ENCODE measurements at places on chromosomes 13 and 19. TPM values are rescaled to one million over a fixed set of nuclear protein-coding genes. Genes with fewer than 3 reads are reported as not detected.
A peak's percentile ranks its signal among the peaks of the same experiment; 100 is the strongest.

DNA sequence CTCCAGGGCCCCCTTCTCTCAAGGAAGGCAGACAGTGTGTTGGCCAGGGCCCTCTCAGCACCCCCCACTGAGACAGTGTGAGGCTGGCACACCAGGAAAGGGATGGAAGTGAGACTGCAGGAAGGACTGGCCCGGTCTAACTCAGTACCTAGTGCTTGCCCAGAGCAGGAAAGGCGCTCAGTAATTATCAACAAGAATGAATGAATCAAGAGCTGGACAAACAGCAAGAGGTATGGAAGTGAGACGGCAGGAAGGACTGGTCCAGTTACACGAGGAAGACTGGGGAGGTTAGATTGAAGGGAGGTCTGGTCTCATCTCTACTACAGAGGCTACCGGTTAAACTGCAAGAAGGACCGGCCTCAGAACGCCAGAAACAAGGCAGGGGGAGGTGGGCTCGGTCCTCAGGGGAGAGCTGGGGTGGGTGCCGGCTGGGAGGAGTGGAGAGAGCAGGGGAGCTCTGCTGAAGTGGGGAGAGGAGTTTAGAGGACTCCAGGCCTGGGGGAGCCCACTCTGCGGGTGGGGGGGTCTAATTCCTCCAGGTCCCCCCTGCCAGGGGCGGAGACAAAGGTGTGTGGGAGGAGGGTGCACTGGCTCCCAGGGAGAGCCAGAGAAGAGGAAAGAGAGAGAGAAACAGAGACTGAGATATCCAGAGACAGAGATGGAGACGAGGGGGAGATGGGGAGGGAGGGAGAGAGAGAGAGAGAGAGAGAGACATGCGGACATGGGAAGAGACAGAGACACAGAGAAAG, 1.1 kb downstream of the SLC8A2 start:
- no peaks in the 10 kb centered on the region for H3K27me3 ChIP-seq
- H3K36me3 ChIP-seq, result no peaks in the 10 kb centered on the region
- H3K4me1 ChIP-seq, result peaks cover 4% of the 10 kb centered on the region

GRCh38 chr13:20435616-20436368, 89.9 kb downstream of the CRYL1 start:
- H3K4me3 ChIP-seq, result no peak overlapping the region
- no peak overlapping the region for H3K27ac ChIP-seq
- no peak for DNase-seq
- no peaks in the 10 kb centered on the region for H3K4me1 ChIP-seq

MEX3D gene
- 21.2 TPM for total RNA-seq

DNA sequence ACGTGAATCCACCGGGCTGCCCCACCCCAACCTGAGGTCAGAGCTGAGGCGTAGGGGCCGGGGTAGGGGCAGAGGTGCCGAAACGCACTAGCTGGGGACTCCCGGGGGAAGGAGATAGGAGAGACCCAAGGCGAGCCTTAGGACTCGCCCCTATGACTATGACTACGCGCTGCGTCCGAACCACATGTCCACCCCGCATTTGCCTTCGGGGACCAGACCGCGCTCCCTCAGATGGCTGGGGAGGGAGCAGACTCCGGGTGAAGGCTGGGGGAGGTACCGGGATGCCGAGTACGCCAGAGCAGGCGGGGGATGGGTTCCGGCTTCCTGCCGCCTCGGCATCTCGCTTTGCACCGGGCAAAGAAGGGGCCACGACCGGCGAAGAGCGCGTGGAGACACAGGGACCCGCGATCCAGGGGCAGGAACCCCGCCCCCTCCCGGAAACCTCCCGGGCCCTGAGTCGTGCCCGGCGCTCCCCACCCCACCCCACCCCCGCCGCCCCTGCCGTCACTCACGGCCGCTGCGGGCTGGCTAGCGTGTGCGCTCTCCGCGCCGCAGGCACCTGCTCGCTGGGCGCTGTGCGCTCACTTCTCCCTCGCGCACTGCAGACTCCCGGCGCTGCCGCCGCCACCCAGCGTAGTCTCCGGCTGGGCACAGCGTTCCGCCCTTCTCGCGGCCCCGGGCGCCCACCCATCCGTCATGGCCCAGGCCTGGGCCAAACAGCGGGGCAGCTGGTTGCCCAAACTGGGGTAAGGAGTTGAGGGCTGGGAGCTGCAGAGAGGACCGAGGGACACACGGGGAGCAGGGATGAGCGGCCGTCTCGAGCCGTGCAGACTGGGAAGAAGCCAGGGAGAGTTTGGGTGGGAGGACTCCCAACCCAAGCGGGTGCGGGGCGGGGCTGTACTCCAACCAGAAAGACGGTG, 622 bp upstream of the VSTM2B start:
- peak; percentile 53 for DNase-seq
- H3K4me1 ChIP-seq, result no peaks in the 10 kb centered on the region
- H3K4me3 ChIP-seq, result no peak overlapping the region
- H3K36me3 ChIP-seq, result no peaks in the 10 kb centered on the region

DNA sequence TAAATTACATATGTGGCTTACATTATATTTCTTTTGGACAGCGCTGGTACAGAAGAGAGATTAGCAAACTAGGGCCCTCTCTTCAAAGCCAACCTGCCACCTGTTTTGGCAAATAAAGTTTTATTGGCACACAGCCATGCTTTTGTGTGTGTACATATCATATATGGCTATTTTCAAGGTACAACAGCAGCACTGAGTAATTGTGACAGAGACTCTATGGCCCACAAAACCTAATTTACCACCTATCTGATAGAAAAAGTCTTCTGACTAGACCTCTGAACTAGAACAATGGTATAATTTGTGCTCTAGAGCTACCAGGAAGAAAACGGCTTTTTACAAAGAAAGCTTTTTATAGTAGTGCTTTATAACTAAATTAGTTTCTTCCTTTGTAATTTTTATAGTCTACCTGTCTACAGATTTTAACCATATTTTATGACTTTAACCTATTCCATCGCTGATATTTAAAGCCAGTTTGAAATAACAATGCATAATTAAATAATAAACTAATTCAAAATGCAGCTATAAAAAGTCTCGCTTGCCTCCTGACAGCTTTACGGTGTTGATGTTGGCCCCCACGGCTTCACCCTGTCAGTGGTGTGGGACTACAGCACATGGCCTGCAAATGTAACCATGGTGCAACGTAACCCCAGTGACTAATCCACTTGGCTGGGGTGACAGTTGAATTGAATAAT, 17.7 kb upstream of the DPY19L3 start:
- H3K4me1 ChIP-seq, result no peaks in the 10 kb centered on the region
- H3K36me3 ChIP-seq, result peaks cover 3% of the 10 kb centered on the region
- H3K4me3 ChIP-seq, result no peak overlapping the region
- no peak for DNase-seq

GRCh38 chr13:20720499-20720898, 17.0 kb downstream of the IL17D start:
- no peaks in the 10 kb centered on the region for H3K36me3 ChIP-seq
- H3K27me3 ChIP-seq, result peaks cover 5% of the 10 kb centered on the region
- no peak overlapping the region for H3K4me3 ChIP-seq
- H3K27ac ChIP-seq, result no peak overlapping the region
- no peaks in the 10 kb centered on the region for H3K4me1 ChIP-seq
